Myometrial cell (primary cell): ENCODE measurements at places on chromosomes 6 and 20. TPM values are rescaled to one million over a fixed set of nuclear protein-coding genes. Genes with fewer than 3 reads are reported as not detected.

NKAPL gene
- total RNA-seq: 0.29 and 1.6 TPM in 2 replicates

TMEM217 gene
- total RNA-seq: 1.4 and 2.0 TPM in 2 replicates

TXLNB gene
- total RNA-seq: under 0.01 and 0.29 TPM in 2 replicates

SLC22A1 gene
- not detected in 2 replicates for total RNA-seq

RAE1 gene
- 37.0 and 45.6 TPM in 2 replicates for total RNA-seq

TREML2 gene
- not detected in 2 replicates for total RNA-seq

IYD gene
- total RNA-seq: not detected in 2 replicates

C6orf163 gene
- total RNA-seq: 0.35 TPM in 1 of 2 replicates, not detected in the other

TAAR8 gene
- not detected in 2 replicates for total RNA-seq
